Ovary (tissue), 10 donors: ENCODE measurements at places on chromosomes 1 and 21. TPM values are rescaled to one million over a fixed set of nuclear protein-coding genes. Genes with fewer than 3 reads are reported as not detected.

Gene FUCA1
- total RNA-seq = 29.8 TPM

Gene OR2L5
- total RNA-seq = not detected

Gene MATN1
- 0.86 TPM for total RNA-seq

Gene CLCNKB
- total RNA-seq = 0.82 TPM

Gene LIN28A
- not detected for total RNA-seq

Gene NMNAT2
- total RNA-seq = 0.58 TPM

Gene CACHD1
- total RNA-seq = 19.7 TPM

Gene STUM
- total RNA-seq = 2.4 TPM

Gene LACTBL1
- not detected for total RNA-seq

Gene FCGR2B
- total RNA-seq = 6.4 TPM

Gene FCGR1A
- 17.9 TPM for total RNA-seq

Gene SLAMF8
- total RNA-seq = 0.72 TPM

Gene GUCA2B
- total RNA-seq = not detected

Gene CNKSR1
- total RNA-seq = 16.8 TPM

Gene OLIG1
- not detected for total RNA-seq

Gene FLG2
- not detected for total RNA-seq

Gene RORC
- 0.18 TPM for total RNA-seq

Gene KRTAP11-1
- not detected for total RNA-seq

Gene IQGAP3
- total RNA-seq = 0.12 TPM

Gene LEMD1
- not detected for total RNA-seq

Gene MIB2
- 79.1 TPM for total RNA-seq

Gene ADAMTS5
- total RNA-seq = 30.8 TPM

Gene ZYG11B
- total RNA-seq = 32.8 TPM

Gene COG2
- total RNA-seq = 24.9 TPM

Gene AXDND1
- 0.13 TPM for total RNA-seq

Gene PPT1
- total RNA-seq = 84.2 TPM

Gene PRRX1
- total RNA-seq = 59.7 TPM

Gene SEMA6C
- total RNA-seq = 11.1 TPM

Gene LAX1
- 0.23 TPM for total RNA-seq

Gene PIGR
- total RNA-seq = not detected

Gene OR2M3
- total RNA-seq = 0.11 TPM

Gene BTBD19
- 19.4 TPM for total RNA-seq

Gene ATP5PO
- 154 TPM for total RNA-seq

Gene TMEM82
- not detected for total RNA-seq

Gene SLX9
- total RNA-seq = 10.9 TPM

Gene RIMS3
- total RNA-seq = 12.6 TPM

Gene PGBD5
- 0.12 TPM for total RNA-seq

Gene FMOD
- total RNA-seq = 145 TPM

Gene S100A6
- 170 TPM for total RNA-seq

Gene SLC25A34
- 1.9 TPM for total RNA-seq

Gene DYRK3
- total RNA-seq = 14.1 TPM

Gene CR1
- total RNA-seq = 3.7 TPM

Gene GPX7
- 22.1 TPM for total RNA-seq

Gene KMO
- not detected for total RNA-seq

Gene MRAP
- 0.58 TPM for total RNA-seq
